ENCODE measurements at places on chromosomes 2 and 18.

- DNase-seq: no peak
- no peak overlapping the region for H3K4me3 ChIP-seq
- no peaks in the 10 kb centered on the region for H3K36me3 ChIP-seq
Measured at GRCh38 chr2:161036926-161037325, 123.3 kb upstream of the TANK start.

- peaks cover 41% of the 10 kb centered on the region for H3K4me1 ChIP-seq
- H3K36me3 ChIP-seq: peaks cover 5% of the 10 kb centered on the region
- H3K4me3 ChIP-seq: no peak overlapping the region
- DNase-seq: peak; percentile 83
Measured at GRCh38 chr2:232523682-232524597, 2.0 kb upstream of the CHRND start.

DNA sequence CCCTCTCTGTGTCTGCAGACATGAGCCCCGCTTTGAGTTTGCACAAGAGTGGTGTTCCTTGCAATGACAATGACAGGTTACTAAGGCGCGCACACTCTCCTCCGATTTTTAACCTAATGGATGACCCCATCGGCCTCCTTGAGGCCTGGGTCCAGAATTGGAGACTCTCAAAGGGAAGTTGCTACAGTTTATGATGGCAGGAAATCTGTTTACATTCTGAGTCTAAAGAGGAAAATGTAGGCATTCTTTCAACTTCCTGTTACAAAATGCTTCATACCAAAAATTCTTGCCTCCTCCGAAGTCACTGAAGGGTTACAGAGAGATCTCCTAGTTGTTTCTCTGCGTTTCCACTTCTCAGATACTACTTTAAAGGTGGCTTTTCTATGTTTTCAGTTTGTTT is 225.3 kb upstream of the AGAP1 start:
- no peak overlapping the region for H3K4me3 ChIP-seq
- no peak overlapping the region for H3K27ac ChIP-seq
- H3K27me3 ChIP-seq: no peaks in the 10 kb centered on the region
- H3K36me3 ChIP-seq: no peaks in the 10 kb centered on the region

- H3K4me3 ChIP-seq: no peak overlapping the region
- no peak for DNase-seq
- peaks cover 2% of the 10 kb centered on the region for H3K36me3 ChIP-seq
- H3K4me1 ChIP-seq: peaks cover 5% of the 10 kb centered on the region
- H3K27ac ChIP-seq: no peak overlapping the region
Measured at GRCh38 chr2:72172478-72172877, 24.8 kb upstream of the CYP26B1 start.

GRCh38 chr2:166188084-166188483 is 60.3 kb upstream of the SCN1A start:
- no peak overlapping the region for H3K27ac ChIP-seq
- H3K4me1 ChIP-seq: no peaks in the 10 kb centered on the region
- no peaks in the 10 kb centered on the region for H3K27me3 ChIP-seq

DNA sequence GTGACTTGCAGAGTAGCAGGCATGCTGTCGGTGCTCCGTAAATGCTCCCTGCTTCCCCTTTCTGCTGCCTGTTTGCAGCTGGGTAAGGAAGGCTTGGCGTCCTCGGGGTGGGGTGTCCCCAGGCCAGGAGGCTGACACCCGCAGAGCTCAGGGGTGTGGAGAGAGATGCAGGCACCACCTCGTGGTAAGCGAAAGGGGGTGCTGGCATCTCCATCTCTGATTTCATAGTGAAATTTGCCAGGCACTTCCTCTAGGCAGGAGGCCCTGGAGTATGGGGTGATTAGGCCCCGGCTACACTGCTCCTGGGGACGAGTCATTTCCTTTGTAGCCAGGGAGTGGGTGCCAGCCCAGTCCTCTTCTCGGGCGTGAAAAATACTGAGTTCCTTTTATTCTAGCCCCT is 160.4 kb downstream of the KLHL29 start:
- peak overlapping the region; percentile 53 for H3K27ac ChIP-seq
- DNase-seq: no peak
- H3K4me1 ChIP-seq: peaks cover 87% of the 10 kb centered on the region
- H3K4me3 ChIP-seq: no peak overlapping the region
- no peaks in the 10 kb centered on the region for H3K27me3 ChIP-seq

DNA sequence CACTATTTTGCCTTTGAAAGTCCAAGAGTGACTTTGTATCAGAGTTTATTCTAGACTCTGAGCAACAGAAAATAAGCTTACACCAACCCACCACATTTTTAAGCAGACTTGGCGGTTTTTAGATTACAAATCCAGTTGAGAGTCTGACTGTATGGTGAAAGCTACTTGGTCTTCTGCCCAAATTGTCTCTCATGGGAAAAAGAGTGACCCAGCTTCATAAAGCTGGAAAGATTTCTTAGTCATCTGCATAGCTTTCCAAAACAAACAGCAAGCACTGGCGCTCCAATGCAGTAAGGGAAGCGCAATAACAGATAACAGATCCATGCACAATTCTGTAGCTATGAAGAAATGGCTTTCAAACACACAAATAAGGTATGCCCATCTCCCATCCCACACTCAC is 7.1 kb downstream of the DSG1 start:
- no peak for DNase-seq
- no peak overlapping the region for H3K27ac ChIP-seq
- H3K27me3 ChIP-seq: no peaks in the 10 kb centered on the region
- no peaks in the 10 kb centered on the region for H3K36me3 ChIP-seq
- H3K4me1 ChIP-seq: no peaks in the 10 kb centered on the region

DNA sequence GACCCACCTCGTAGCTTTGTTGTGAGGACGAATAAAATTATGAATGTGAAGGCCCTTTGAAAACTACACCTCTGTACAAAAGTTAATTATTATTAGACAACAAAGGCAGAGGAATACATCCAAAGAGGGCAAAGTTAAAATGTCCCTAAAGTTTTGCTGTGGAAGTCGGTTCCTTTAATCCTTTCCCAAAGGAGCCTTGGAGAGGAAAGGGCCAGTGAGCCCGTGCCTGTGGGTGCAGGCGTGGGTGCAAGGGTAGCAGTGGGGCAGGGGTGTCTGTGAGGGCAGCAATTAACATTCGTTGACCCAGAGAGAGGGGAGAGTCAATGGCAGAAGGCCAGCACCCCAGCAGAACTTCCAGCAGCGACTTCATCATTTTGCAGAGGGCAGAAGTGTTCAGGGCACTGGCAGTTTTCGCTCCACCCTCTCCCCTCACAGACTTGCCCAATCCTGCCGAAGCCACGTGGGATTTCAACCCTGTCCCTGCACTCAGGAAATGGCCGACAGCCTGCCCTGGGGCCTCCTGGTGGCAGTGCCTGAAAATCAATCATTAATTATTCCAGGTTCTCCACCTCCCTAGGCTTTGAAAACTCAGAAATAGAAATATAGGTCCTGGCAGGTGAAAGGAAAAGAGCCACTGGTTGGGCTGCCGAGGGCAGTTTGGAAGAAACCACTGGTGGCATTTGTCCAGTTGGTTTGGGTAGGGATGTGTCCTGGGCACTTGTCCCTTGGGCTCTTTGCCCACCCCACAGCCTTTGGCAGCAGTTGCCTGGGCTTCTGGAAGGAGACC is 4.2 kb upstream of the PAX8 start:
- no peak overlapping the region for H3K4me3 ChIP-seq
- H3K27ac ChIP-seq: peak overlapping the region; percentile 33
- peak; percentile 38 for DNase-seq
- peaks cover 18% of the 10 kb centered on the region for H3K27me3 ChIP-seq

DNA sequence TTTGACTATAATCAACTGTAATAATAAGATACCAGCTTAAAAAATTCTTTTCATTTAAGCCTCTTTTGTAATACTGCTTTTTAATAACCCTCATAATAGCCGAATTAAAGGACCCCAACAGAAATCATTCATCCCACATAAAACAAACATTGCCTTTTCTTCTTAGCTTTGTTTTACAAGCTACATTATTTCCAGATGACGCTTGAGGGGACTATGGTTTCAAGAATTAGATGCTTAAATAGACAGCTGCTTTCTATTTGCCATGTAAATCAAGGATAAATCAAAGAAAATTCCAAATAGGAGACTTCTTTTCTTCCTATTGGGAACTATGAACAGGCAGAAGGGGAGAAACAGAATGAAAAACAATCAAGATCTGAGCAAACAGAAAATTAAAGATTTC is 200.7 kb upstream of the SMAD7 start:
- DNase-seq: no peak
- H3K4me3 ChIP-seq: no peak overlapping the region
- no peaks in the 10 kb centered on the region for H3K4me1 ChIP-seq
- no peaks in the 10 kb centered on the region for H3K27me3 ChIP-seq
- H3K27ac ChIP-seq: no peak overlapping the region
- no peaks in the 10 kb centered on the region for H3K36me3 ChIP-seq

- H3K27me3 ChIP-seq: no peaks in the 10 kb centered on the region
- no peak overlapping the region for H3K27ac ChIP-seq
- no peaks in the 10 kb centered on the region for H3K4me1 ChIP-seq
- H3K36me3 ChIP-seq: no peaks in the 10 kb centered on the region
- DNase-seq: no peak
Measured at GRCh38 chr2:8380026-8380425, 301.8 kb upstream of the ID2 start.

GRCh38 chr2:72819501-72819900 is 6.3 kb downstream of the EXOC6B start:
- DNase-seq: no peak
- no peak overlapping the region for H3K4me3 ChIP-seq
- H3K36me3 ChIP-seq: peaks cover 2% of the 10 kb centered on the region

DNA sequence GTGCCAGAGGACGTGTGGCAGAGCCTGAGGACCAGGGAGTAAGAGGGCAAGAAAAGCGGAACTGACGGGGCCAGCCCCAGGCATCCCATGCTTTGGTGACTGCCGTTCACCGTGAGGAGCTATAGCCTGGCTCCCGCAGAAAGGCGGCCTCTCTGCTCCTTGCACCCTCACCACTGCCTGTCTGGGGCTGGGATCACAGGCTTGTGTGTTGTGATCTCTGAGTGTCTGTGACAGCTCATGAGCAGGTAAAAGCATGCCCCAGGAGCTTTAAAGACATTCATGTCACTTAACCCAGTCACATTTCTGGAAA is 266.8 kb upstream of the RAB6C start:
- no peak overlapping the region for H3K4me3 ChIP-seq
- no peaks in the 10 kb centered on the region for H3K36me3 ChIP-seq
- H3K27ac ChIP-seq: no peak overlapping the region
- no peaks in the 10 kb centered on the region for H3K27me3 ChIP-seq

DNA sequence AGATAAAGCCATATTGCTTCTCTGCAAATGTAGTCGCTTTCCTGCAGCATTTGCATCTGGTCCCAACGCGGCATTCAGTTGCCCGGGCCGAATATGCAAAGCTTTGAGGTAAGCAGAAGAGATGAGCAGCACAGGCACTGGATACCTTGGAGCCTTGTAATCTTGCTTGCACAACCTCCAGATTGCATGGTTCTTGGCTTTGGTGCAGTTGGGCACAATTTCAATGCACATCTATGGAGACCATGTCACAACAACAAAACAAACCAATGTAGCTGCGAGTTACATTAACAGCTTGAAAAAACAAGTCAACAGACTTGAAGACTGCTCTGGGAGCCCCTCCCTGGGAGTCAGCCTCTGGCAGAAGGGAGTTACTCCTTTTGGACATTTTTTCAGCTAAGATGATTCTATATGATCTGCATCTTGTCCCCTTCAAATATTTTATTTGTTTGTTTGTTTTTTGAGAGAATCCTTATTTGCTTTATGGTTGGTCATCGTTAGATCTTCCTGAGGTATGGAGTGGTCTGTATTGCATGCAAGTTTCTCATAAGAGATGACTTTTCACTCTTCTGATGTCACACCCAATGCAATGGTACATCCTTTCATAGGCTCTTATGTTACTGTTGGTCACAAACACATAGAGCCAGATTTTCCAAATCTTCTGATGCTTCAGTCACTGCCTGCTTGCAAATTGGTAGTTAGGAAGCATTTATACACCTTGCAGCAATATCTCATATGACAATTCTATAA is 113.5 kb downstream of the EFEMP1 start:
- H3K4me3 ChIP-seq: no peak overlapping the region
- H3K36me3 ChIP-seq: no peaks in the 10 kb centered on the region
- no peak overlapping the region for H3K27ac ChIP-seq

- H3K27ac ChIP-seq: peak overlapping the region; percentile 15
- DNase-seq: no peak
- no peak overlapping the region for H3K4me3 ChIP-seq
- H3K27me3 ChIP-seq: no peaks in the 10 kb centered on the region
Measured at GRCh38 chr2:239548965-239549595, 148.3 kb upstream of the HDAC4 start.

GRCh38 chr18:37222999-37223378 is 342.6 kb downstream of the CELF4 start:
- no peak overlapping the region for H3K4me3 ChIP-seq
- no peak for DNase-seq
- no peak overlapping the region for H3K27ac ChIP-seq
- no peaks in the 10 kb centered on the region for H3K27me3 ChIP-seq
- H3K36me3 ChIP-seq: no peaks in the 10 kb centered on the region

Data from spinal cord (tissue), 10 donors.